ENCODE measurements at places on chromosomes 5 and 9. TPM values are rescaled to one million over a fixed set of nuclear protein-coding genes. Genes with fewer than 3 reads are reported as not detected.

Gene NUTM2F
- total RNA-seq: not detected

Gene ARHGEF37
- total RNA-seq: 13.5 TPM

Gene LPAR1
- 23.2 TPM for total RNA-seq

Gene TRIM36
- total RNA-seq: 5.5 TPM

Gene PCDHAC2
- total RNA-seq: 5.8 TPM

Gene TOMM5
- 59.5 TPM for total RNA-seq

GRCh38 chr9:37966412-37967013 lies 62.6 kb upstream of the SLC25A51 start:
- no peak overlapping the region for H3K4me3 ChIP-seq
- DNase-seq: no peak
- peaks cover 3% of the 10 kb centered on the region for H3K36me3 ChIP-seq

DNA sequence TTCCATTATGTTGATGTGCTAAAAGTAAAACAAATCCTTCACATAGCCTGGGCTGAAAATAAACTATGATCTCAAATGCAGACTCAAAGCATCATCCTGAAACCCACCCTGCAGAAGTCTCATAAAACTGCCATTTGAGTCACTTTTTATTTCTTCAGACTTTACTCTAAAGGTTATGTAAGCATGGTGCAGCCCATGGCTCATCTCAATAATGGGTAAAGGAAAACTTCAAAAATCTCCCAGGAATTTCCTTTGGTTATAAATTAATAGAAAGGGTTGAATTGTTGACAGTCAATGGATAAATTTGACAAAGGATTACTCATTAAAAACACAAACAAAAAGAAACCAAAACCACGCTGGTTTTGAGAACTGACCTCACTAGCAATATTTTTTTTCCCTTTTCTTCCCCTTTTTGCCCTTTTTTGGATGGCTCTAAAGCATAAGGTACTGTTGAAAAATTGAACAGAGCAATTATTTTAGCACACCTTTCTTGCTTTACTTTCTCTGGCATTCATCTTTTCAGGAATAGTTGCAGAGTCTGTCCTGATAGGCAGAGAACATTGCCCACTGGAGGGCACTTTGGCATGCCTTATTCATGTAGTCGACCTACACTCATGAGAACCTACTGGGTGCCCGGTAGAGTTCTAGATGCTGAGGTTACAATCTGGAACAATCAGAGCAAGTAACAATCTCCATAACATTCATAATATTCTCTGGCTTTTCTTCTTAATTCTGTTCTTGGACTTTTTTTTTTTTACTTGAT lies 191.4 kb downstream of the TMEM167A start:
- H3K4me3 ChIP-seq: no peak overlapping the region
- no peaks in the 10 kb centered on the region for H3K36me3 ChIP-seq
- no peaks in the 10 kb centered on the region for H3K27me3 ChIP-seq
- no peaks in the 10 kb centered on the region for H3K4me1 ChIP-seq

DNA sequence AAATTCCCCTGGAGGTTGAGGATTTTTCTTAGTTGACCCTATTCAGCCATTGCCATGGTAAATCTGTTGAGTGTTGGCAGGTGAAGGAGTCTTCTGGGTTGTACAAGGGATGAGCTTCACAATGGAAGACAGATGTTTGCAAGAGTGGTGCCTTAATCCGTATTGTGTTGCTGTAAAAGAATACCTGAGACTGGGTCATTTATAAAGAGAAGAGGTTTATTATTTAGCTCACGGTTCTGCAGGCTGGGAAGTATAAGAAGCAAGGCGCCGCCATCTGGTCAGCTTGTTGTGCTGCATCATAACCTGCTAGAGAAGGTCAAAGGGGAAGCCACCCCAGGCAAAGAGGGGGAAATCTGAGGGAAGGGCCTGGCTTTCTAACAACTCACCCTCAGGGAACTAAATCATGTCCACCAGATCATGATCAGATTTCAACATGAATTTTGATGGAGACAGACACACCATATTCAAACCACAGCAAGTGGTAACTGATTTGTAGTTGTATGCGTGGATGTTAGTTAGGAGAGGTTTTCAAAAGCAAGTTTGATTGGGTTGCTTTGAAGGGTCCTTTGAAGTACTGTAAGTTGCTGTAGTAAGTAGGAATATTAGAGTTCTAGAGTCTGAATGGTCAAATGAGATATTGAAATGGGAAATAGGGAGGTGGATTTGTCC lies 2.5 kb downstream of the TNPO1 start:
- H3K36me3 ChIP-seq: no peaks in the 10 kb centered on the region
- DNase-seq: peak; percentile 84
- H3K4me3 ChIP-seq: no peak overlapping the region
- no peaks in the 10 kb centered on the region for H3K27me3 ChIP-seq

DNA sequence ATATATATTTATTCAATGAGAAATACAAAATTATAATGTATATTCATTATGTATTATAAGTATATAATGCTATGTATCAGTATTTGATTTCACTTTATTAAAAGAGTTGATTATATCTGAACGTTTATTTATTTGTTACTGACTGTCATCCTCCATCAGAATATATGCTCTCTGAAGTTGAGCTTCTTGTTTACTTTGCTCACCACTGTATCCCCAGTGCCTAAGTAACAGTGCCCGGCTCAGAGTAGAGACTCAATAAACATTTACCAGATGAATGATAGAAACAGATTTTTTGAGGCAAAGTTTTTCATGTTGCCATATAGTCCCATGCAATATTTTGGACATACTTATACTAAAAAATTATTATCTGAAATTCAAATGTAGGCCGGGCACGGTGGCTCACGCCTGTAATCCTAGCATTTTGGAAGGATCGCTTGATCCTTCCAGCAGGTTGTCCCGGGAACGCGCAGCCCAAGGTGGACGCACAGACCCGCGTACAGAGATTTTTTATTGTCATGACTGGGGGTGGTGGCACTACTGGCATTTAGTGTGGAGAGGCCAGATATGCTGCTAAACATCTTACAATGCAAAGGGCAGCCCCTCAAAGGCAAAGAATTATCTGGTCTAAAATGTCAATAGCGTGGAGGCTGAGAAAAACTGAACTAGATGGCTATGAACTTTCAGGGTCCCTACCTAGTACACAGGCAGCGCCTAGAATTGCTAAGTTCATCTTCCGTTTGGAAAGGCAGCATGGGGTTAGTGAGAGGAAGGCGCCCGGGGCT lies 761 bp upstream of the DNAJC25 start:
- H3K27me3 ChIP-seq: no peaks in the 10 kb centered on the region
- peak overlapping the region; percentile 93 for H3K27ac ChIP-seq
- peaks cover 30% of the 10 kb centered on the region for H3K4me1 ChIP-seq
- H3K4me3 ChIP-seq: peak overlapping the region; percentile 96
- no peak for DNase-seq

GRCh38 chr9:129667850-129668249 lies 2.4 kb downstream of the PRRX2 start:
- H3K27me3 ChIP-seq: peaks cover 36% of the 10 kb centered on the region
- H3K36me3 ChIP-seq: no peaks in the 10 kb centered on the region
- DNase-seq: no peak
- peaks cover 3% of the 10 kb centered on the region for H3K4me1 ChIP-seq
- no peak overlapping the region for H3K4me3 ChIP-seq
- H3K27ac ChIP-seq: no peak overlapping the region

DNA sequence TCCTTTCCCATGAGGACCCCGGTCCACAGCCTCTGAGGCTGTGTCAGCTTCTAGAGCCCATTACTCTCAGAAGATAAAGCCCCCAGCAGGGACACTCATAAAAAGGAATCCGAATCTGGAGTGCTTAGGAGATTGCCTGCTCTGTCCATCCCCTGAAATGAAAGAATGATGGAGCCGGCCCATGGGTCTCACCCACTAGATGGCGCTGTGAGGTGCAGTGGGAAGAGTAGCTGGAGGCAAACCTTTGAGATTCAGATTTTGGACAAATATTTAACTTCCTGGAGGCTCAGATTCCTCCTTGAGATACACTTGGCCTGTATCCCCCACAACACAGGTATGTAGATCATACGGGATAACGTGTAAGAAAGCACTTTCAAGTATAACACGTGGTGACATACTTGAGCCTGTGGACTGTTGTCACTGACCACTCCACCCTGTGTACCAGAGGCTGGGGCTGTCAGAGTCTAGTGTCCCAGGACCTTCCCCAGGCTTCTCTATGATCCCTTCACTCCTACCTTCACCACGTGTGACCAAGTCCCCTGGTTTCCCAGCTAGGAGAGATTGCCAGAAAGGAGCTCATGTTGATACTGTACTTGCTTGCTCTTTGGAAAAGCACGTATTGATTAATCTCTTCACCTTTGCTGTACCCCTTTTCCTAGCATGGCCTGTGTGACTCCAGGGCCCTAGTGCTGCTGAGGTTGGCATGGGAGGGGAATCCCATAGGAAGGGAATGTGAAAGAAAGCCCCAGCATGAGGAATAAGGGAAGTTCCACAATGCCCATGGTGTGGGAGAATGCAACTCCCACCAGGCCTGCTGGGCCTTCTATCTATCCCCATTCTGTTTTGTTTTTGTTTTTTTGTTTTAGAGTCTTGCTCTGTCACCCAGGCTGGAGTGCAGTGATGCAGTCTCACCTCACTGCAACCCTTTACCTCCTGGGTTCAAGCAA lies 32.1 kb downstream of the TRMO start:
- H3K27me3 ChIP-seq: no peaks in the 10 kb centered on the region
- H3K27ac ChIP-seq: no peak overlapping the region
- H3K4me3 ChIP-seq: no peak overlapping the region

DNA sequence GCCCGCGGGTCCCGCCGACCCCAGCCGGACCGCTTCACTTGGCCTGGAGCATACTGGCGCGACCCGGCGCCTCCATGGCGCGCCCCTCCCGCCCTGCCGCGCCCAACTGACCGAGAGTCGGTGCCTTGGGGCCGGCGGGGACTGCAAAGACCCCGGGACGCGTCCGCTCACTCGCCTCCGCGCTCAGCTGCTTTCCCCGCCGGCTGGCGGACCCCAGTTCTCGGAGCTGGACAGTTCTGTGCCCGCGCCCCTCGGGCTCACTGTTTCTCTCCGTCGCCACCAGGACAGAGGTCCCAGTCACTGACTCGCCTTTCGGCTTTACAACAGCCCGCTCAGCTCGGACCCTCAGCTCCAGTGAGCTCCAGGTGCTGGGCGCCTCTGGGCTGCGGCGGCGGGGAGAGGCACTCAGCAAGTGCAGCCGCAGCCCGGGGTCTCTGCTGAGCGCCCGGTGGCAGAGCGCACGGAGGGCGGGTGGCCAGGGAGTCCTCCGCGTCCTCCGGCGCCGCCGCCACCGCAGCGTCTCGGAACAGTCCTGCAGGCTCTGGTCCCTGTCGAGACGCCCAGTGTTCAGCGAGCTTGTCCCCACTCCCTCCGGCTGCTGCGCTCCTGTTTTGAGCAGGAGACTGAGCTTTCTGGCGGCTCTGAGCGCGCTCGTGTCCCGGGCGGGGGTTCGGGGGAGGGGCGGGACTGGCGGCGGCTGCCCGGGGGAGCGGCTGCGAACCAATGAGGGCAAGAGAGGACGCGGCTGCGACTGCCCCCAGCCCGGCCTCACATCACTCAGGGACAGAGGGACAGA lies at the start of gene SMIM32:
TSS of gene SMIM32 (minus strand) at position 637 of the 796 bp plus-strand sequence. CDS start 638 bp downstream, outside the sequence.
- H3K36me3 ChIP-seq: no peaks in the 10 kb centered on the region
- H3K4me3 ChIP-seq: peak within 1 kb of the TSS; percentile 38
- DNase-seq: no peak
- peaks cover 18% of the 10 kb centered on the region for H3K4me1 ChIP-seq
- peaks cover 55% of the 10 kb centered on the region for H3K27me3 ChIP-seq

DNA sequence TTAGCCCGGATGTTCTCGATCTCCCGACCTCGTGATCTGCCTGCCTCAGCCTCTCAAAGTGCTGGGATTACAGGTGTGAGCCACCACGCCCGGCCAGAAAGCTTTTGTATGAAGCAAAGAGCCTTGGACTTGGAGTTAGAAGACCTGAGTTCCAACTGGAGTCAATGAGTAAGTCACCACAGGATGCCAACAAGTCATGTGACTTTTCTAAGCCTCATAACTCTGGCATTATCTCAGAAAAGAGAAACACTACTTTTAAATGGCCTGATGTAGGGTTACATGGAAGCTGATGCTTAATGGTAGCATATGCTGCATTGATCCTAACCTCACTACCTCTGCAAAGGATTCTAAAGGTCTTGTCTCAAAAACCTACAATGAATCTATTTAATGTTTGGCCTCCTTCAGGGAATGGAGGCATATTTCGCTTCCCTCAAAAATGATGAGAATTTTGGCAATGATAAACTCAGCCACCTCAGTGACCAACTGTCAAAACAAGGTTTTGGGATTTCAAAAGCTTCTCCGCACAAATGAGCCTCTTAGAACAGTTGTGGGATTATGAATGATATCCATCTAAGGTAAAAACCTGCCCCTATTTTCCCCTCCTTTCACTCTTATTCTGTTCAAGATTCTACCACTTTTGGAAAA lies 236.8 kb downstream of the ACTL7B start:
- H3K4me3 ChIP-seq: no peak overlapping the region
- no peaks in the 10 kb centered on the region for H3K27me3 ChIP-seq
- H3K36me3 ChIP-seq: no peaks in the 10 kb centered on the region
- DNase-seq: no peak

- H3K27me3 ChIP-seq: peaks cover 26% of the 10 kb centered on the region
- no peak within 1 kb of the TSS for H3K27ac ChIP-seq
- H3K4me3 ChIP-seq: no peak within 1 kb of the TSS
- no peaks in the 10 kb centered on the region for H3K36me3 ChIP-seq
Observed at GRCh38 chr9:135561391-135562234, at the start of gene PAEP. Gene PAEP (plus strand): TSS chr9:135561756.

- no peak overlapping the region for H3K27ac ChIP-seq
- no peak overlapping the region for H3K4me3 ChIP-seq
- H3K36me3 ChIP-seq: no peaks in the 10 kb centered on the region
- no peak for DNase-seq
- H3K4me1 ChIP-seq: peaks cover 33% of the 10 kb centered on the region
Observed at GRCh38 chr9:112892981-112893380, 2.3 kb upstream of the SLC46A2 start.

DNA sequence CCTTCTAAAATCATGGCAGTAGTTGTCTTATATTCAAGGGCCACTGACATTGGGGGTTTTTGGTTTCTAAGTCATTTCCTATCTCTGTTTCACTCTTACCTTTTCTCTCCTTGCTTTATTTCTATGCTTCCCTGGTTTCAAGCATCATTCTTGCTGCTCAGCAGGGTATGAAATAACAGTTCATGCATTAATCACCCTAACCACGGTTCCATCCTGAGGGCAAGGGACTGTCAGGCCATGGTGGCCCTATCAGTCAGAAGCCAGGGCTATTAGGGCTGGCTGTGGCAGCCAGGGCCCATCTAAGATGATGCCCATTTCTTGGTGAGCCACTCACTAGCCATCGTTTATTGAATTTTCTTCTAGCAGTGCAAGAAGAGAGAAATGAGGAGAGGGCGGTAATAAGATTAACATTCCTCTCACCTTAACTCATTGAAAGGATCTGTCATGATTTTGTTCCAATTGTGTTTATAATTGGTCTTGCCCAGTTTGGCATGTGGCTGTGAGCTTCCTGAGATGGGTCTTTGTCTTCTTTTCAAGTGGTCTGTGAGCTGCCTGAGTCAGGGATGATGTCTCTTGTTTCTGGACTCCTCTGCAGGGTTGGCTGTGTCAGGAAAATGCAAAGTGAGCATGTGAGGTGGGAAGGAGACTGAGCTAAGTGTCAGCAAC lies 45.2 kb downstream of the CYSTM1 start:
- no peaks in the 10 kb centered on the region for H3K27me3 ChIP-seq
- peak overlapping the region; percentile 48 for H3K27ac ChIP-seq
- DNase-seq: no peak
- no peaks in the 10 kb centered on the region for H3K36me3 ChIP-seq
- peaks cover 65% of the 10 kb centered on the region for H3K4me1 ChIP-seq
- no peak overlapping the region for H3K4me3 ChIP-seq
